Fibroblast of skin of scalp (primary cell): ENCODE measurements at places on chromosomes 4 and X.

DNA sequence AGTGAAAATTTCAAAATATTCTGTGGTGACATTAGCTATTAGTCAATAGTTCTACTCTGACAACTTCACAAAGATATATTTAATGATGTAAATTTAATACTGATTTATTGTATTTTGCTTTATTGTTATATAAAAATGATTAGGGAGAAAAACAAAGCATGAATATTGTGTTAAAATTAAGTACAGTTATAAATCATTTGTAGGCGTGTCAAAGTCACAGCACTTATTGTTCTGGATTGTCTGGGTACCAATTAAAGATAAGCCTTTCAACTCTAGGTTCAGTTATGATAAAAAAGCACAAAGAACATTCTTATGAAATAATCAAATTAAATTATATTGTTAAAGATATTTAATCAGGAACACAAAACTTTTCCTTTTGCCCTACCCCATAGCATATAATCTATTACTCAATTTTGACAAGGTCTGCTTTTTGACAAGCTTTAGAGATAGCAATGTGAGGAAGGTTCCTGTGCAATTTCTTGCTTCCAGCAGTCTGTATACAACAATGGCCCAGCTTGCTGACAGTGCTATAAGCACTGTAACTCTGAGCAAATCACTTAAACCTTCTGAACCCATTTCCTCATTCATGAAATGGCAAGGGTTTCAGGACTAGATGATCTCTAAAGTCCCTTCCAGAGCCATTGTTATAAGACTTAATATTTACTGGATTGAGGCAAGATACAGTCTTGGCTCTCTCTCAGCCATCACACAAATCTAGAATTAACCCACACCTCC, 910.3 kb upstream of the LCORL start:
- DNase-seq, result no peak

- DNase-seq, result peak; percentile 84
Observed at GRCh38 chrX:123184219-123184865, at the start of gene GRIA3. Gene GRIA3 (plus strand): TSS chrX:123184278. CDS start chrX:123184536, 258 bp downstream.

DNA sequence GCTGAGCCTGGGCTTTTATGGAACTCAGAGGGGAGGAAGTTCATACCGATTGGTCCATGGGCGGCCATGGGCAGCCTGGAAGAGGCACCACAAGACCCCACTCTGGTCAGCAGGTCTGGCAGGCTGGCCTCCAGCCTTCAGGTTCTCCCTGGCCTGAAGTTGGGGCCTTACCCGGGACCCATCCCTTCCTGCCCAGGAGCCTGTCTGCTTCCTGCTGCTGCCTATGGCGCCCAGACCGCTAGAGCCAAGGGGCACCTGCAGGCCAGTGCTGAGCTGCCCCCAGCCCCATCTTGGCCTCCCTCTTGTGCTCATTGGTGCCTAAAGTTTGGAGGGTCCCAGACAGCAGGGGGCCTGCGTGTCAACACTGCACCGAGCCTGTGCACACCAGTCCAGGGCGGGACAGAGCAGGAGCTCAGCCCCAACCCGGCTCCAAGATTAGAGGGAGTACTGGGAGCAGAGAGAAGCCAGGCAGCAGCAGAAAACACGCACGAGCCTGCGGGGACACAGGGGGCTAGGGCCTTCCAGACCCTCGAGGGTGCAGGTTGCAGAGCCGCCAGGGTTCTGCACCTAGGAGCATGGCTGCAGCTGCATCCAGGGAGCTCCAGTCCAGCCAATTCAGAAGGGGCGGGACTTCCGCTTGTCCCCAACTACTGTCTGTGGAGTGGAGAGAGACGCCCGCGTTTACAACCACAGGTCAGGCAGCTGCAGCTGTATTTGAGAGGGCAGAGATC, 30.7 kb upstream of the ZNF280C start:
- no peak for DNase-seq

DNA sequence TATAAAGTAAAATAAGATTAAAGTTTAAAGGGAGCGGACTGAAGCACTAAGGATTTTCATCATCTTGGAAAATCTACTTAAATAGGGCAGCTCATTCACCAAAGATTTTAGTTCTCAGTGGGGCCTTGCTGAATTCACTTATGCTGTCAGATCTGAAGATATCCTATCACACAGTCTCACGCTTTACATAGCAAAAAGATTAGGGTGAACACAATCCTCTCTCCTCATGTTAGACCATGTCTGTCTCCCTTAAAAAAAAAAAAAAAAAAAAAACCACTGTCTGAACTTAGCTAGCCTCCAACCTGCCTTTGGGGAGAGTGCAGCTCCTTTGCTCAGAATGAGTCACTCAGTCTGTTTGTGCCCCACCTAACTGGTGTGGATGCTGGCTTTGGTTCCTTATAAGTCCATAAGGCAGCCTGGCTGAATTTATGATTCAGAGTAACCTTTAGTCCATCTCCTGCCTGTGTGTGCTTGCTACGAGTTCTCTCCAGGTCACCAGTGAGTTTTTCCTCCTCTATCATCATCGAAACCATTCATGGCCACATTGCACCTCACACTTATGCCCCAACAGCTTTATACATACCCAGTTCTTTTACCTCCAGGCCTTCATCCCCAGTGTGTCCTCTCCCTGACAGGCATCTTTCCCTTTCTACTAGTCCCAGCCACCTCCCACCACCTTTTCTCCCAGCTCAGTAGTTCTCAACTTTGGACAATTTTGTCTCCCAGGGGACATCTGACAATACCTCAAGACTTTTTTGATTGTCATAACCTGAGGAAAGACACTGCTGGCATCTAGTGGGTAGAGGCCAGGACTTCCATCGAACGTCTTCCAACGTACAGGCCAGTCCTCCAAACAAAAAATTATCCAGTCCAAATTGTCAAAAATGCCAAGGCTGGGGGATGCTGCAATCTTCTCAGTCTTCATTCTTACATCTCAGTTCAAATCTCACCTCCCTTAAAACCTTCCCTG, 220.7 kb upstream of the EMCN start:
- peak; percentile 73 for DNase-seq

GRCh38 chrX:133983256-133983973, 2.0 kb downstream of the GPC3 start:
- DNase-seq, result no peak

DNA sequence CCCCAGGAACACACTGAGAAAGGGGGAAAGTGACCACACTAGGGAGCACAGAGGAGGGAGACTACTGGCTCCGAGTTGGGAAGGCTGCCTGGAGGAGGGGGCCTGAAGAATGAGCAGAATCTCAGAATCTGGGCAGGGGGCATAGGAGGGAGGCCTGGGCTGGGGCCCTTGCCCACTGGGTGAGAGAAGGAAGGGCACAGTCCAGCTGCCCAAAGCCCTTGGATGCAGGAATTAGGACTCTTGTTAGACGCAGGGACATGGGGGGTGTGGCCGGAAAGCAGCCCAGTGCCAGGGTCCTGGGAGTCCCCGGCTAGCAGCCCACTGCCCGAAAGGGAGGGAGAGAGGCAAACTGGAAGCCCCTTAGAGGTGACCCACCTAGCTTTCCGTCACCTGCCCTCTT, 1.9 kb upstream of the DUSP9 start:
- no peak for DNase-seq

GRCh38 chr4:167897116-167897515, 195.2 kb upstream of the ANXA10 start:
- peak; percentile 30 for DNase-seq

DNA sequence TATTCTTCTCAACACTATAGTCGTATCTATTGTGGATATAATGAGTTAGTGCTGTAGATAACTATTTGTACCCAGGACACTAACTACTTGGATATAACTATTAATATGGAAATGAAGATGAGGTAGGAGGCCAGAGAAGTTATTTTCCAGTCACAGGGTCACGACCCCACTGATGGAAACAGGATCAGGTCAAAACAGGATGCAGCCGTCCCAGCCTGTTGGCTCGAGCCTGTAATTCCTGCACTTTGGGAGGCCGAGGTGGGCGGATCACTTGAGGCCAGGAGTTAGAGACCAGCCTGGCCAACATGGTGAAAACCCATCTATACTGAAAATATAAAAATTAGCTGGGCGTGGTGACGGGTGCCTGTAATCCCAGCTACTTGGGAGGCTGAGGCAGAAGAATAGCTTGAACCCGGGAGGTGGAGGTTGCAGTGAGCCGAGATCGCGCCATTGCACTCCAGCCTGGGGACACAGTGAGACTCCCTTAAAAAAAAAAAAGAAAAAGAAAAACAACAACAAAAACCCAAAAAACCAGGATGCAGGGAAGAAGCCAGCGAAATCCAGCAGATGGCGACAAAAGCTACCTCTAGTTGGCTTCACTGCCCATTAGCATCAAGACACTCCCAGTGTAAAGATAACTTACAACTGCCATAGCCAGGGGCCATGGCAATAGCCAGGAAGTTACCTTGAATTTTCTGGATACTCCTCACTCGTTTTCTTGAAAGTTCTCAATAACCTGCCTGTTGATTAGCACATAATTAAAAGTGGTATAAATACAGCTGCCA, 37.9 kb upstream of the NKAP start:
- peak; percentile 23 for DNase-seq

- no peak for DNase-seq
Observed at GRCh38 chr4:113181289-113182007, 132.0 kb downstream of the ANK2 start.

GRCh38 chrX:49247916-49248811, 12.9 kb downstream of the CCDC22 start:
- no peak for DNase-seq

DNA sequence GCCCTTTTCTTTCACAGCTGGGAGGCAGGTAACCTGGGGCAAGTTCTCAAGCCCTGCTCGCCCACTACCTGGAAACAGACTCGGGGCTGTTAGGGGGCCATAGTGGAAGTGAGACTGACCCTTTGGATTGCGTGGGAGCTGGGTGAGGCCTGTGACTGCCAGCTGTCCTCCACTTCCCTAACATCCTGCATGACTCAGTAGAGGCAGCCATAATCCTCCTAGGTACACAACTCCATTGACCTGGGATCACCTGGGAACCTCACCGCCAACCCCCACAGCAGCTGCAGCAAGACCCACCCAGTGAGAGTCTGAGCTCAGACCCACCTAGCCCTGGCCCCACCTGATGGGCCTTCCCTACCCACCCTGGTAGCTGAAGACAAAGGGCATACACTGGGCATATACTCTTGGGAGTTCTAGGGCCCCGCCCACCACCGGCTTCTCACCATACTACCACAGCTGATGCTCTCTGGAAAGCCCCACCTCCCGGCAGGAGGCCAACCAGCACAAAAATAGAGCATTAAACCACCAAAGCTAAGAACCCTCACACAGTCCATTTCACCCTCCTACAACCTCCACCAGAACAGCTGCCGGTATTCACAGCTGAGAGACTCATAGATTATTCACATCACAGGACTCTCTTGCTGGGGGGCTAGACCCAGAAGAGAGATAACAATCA, 61.1 kb upstream of the DCTD start:
- DNase-seq, result peak; percentile 69

GRCh38 chrX:66504481-66504880, 134.4 kb downstream of the EDA2R start:
- DNase-seq, result no peak
